CD4-positive, CD25-positive, alpha-beta regulatory T cell (primary cell): ENCODE measurements at places on chromosomes 6 and 20.

GRCh38 chr6:18179770-18180356, 24.6 kb downstream of the KDM1B start:
- no peak for DNase-seq

- no peak for DNase-seq
These were observed 191.0 kb upstream of the LRFN2 start for GRCh38 chr6:40778196-40778595.

- no peak for DNase-seq
These were observed 17.6 kb downstream of the CBFA2T2 start for GRCh38 chr20:33507461-33507860.

DNA sequence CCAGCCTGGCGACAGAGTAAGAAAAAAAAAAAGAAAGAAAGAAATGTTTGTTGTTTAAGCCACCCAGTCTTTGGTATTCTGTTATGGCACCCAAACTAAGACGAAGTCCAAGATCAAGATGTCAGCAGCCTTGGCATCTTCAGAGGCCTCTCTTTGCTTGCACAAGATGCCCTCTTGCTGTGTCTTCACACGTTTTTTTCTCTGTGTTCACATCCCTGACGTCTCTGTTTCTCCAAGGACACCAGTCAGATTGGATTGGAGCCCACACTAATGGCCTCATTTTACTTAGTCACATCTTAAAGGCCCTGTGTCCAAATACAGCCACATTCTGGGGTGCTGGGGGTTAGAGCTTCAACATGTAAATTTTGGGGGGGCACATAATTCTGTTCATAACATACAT, 380.9 kb downstream of the GJA1 start:
- DNase-seq = no peak

DNA sequence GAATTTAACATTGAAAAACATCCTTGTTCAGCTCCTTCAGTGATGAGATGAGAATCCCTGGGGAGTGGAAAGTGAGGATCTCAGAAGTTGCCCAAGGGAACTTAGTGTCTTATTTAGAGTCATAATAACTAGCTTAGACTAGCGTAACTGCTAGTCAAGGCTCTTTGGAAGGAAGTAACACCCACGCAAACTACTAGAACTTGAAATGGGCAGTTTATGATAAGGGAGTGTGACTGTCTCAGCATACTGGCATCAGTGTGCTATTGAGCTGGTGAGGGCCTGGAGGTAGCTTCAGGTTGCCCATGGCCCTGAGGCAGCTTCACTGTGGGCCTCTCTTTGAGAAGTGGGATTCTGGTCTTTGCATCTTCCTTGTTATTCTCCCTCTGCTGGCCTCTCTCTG, 40.1 kb downstream of the SLX4IP start:
- no peak for DNase-seq

DNA sequence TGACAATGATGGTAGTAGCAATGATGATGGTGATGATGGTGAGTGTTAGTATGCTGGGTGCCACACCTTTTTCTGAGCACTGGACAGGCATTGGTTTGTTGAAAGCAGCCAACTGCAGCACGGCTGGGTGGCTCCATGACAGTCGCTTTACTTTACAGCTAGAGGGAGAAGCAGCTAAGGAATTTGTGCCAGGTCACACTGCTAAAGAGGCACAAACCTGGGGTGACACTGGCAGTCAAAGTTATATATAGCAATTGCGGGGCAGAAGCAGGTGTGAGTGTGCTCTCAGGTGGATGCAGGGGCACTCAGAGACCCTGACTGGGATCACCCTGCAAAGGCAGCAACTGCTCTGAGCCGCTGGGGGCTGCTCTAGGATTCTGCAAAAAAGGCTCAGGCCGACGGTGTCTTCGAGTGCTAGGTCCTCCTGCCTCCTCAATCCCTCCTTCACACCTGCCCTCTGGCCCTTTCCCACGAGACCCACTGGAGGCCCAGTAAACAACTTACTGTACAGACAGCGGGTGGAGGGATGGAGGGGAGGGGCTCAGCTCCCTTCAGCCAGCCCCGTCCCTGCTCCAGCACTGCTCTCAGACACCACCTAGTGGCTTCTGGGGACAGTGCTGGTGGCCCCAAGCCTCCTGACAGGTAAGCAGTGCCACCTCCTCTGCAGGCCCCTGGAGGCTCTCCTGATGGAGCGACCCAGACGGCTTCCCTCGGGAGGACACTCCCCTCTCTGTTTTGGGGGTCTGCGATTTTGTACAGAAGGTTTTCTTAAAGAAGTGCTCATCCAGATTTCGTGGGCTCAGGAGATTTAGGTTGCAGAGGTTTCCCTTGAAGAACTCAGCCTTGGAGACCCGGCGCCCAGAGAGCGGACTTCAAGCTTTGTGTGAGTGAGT, 4.4 kb upstream of the RPS21 start:
- DNase-seq = peak; percentile 79

- no peak for DNase-seq
These were observed 669 bp upstream of the TMEM30A start for GRCh38 chr6:75285283-75285639.

GRCh38 chr6:14918200-14918907, 327.5 kb upstream of the JARID2 start:
- no peak for DNase-seq

DNA sequence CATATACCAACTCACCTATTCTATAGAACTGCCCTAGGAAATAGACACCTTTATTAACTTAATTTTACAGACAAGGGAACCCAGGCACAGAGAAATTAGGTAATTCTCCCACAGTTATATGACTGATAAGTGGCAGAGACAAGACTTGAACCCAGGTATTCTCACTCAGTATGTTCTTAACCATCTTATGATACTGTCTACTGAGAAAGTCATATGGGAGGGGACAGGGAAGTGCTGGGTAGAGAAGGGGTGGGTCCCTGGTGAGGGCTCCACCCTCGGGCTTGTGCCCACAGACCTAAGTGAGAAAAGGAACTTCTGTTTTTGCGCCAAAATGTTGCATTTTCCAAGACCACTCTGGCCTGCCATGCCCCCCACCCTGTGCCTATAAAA, 123.5 kb downstream of the RNF144B start:
- DNase-seq = no peak

DNA sequence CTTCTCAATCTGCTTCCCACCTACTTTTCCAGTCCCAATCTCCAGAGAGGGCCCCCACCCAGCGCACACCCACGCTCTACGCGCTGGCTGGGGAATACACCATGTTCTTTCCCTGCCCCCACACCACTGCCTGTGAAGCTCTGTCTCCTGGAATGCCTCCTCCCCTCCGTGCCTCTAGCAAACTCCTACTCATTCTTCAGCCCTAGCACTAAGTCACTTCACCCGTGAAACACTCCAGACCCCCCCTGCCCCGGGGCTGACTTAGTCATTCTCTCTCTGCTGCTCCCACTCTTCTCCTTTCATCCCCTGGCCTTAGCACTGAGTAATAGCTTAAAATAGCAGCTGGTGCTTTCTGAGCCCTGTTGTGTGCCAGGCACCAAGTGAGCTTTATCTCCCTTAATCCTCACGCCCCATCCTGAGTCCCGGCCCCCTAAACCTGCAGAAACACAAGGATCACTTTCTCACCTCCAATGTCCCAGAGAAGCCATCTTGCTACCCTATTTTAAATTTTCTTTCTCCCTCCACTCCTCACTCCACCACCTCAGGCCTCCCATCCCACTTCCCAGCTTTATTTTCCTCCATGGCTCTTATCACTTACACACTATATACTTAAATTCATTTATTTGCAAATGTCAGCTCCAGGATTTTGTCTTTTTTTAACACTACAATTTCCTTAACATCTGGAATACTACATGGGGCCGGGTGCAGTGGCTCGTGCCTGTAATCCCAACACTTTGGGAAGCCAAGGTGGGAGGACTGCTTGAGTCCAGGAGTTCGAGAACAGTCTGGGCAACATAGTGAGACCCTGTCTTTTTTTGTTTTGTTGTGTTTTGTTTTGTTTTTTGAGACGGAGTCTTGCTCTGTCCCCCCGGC, 6.3 kb upstream of the PARD6B start:
- DNase-seq = no peak

DNA sequence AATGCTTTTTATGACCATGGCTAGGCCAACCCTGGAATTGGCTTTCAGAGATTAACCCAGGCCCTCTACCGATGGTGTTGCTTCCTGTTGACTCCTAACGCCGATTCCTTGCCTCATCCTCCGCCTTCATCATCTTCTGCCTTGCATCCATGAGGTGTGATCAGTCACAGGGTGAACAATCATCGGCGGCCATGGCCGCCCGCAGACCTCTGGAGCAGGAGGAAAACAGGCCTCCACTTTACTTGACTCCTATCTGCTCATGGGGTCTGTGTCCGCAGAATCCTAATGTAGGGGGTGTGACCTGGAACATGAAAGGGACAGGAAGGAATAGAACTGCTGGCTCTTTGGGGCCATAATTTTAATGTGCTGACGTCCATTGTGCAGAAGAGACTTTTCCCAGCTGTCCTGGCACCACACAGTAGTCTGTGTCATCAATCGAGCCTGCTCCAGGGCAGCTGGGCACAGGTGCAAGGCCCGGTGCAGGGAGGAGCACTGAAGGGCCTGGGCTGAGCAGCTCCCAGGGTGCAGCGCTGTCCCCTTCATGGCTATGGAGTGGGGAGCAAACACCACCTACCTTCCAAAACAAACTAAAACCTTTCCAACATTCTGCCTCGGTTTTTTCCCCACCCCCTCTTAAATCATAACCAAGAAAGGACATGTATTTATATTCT, 8.0 kb downstream of the SLC22A3 start:
- no peak for DNase-seq

DNA sequence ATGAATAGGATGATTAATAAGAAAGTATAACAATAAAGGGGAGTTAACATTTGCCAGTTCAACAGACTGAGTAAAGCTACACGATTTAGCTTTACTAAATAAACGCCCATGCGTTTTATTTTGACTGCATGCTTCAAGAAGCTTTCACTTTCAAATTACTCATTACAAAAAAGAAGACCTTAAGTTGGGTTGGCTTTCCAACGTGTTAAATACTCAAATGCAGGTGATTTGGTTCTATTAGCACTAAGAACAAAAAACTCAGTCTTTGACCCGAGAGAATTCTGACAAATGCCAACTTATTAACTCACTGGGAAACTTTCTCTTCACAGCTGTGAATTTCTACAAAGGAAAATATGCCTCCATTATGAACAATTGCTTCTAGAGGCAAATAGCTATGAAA, 24.8 kb downstream of the RNF146 start:
- no peak for DNase-seq

DNA sequence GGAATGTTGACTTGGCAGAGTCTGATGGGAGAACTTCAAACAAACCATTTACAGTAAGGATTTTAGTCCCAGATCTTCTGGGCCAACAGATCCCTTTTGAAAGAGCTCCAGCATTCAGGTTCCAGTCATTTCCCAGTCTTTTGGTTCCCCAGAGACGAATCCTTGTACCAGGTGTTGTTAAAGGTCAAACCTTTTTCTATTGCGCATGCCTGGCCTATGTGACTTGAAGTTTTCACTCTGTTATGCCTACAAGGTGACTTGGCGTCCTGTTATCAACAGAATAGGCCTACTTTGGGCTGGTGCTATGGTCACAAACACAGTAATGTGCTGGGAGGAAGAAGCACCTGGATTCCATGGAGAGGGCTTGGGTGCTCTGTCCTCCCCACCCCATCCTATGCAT, 52.3 kb downstream of the PXDC1 start:
- no peak for DNase-seq

- DNase-seq = no peak
These were observed 1.8 kb upstream of the CARMIL1 start for GRCh38 chr6:25277386-25277785.

DNA sequence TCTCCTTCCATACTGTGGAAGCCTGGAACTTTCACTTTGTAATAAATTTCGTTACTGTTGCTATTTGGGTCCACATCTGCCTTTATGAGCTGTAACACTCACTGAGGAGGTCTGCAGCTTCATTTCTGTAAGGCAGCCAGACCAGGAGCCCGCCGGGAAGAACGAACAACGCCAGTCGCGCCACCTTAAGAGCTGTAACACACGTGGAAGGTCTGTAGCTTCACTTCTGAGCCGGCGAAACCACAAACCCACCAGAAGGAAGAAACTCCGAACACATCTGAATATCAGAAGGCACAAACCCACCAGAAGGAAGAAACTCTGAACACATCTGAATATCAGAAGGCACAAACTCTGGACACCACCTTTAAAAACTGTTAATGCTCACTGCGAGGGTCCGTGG, 589.9 kb upstream of the SLC35B3 start:
- DNase-seq = no peak

DNA sequence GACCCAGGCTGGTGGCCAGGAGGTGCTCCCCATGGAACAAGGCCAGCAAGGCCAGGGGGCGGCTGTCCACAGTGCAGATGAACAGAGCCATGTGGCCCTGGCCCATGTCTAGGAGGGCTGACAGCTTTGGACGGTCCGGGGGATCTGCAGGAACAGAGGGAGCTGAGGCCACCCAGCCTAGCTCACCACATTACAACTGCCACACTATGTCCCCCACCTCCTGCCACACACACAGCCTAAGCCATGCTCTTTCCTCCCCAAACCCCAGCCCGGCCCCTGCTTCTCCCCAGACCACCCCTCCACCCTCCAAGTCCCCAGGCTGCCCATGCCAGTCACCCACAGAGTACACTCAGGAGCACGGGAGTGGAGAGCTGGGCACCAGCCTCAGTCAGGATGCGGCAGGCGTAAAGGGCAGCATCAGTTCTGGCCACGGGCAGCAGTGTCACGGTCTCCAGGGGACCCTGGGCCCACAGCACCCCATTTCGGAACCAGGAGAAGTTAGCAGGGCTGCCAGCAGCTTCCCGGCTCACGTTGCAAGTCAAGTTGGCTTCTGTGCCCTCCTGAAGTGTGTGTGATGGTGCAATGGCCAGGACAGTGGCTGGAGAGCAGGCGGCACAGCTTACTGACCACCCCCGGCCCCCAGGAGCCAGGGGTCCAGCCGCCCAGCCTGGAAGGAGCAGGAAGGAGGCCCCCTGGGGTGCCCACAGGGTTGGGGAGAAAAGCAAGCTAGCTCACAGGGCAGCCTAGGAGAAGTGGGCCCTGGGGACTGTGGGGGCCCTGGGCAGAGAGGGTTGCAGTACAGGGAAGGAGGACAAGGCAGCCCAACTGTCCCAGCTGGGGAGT, 15.2 kb upstream of the ADAM33 start:
- no peak for DNase-seq

DNA sequence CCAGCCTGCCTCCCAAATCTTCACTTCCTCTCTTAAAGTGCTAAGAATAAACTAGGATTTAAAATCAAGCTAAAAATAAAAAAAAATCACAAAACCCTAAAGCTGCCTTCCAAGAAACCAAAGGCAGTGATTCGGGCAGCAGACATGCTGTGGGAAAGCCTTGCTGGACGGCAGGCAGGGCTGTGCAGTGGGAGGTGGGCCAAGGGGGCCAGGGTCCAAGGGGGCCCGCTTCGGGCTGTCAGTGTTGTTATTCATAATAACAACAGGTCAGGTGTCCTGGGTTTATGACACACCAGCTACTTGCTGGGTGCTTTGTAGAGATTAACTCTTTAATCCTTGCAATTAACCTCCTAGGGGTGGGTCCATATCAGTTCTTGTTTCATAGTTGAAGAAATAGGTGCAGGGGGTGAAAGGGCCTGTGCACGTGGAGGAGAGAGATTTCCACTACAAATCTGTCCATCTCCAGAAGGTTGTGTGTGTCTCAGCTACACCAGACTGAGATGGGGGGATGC, 40.4 kb downstream of the CD40 start:
- no peak for DNase-seq

- DNase-seq = no peak
These were observed 141.2 kb downstream of the FAM83B start for GRCh38 chr6:54987633-54988290.
